ENCODE measurements at places on chromosomes 3 and 15.

GRCh38 chr15:100942656-100943425, 23.7 kb downstream of the LRRK1 start:
- no peak for DNase-seq

DNA sequence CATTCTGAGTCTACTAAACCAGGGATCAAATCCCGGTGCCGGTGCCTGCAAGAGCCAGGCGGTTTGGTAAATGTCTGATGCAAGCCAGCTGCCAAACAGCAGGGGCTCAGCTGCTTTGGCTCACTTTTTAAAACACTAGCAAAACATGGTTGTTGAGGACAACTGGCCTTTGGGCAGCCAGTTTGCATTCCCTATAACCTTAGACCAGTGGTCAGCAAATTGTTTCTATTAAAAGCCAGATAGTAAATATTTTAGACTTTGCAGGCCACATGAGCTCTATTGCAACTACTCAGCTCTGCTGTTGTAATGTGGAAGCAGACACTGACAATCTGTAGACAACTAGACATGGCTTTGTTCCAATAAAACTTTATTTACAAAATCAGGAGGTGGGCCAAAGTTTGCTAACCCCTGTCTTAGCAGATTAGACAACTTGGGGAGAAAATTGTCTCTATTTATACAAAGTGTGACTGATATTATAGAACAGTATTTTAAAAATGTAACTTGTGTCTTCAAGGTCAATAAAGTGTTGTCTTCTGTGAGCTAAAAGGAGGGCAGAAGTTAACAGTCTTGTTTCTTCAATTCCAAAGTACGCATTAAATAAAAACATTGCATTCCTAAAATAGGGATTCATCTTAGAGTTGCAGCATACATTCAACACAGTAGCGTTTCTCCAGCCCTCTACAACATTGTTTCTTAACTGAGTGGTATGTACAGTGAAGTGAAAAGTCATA, 67.6 kb downstream of the SSUH2 start:
- DNase-seq, result no peak

DNA sequence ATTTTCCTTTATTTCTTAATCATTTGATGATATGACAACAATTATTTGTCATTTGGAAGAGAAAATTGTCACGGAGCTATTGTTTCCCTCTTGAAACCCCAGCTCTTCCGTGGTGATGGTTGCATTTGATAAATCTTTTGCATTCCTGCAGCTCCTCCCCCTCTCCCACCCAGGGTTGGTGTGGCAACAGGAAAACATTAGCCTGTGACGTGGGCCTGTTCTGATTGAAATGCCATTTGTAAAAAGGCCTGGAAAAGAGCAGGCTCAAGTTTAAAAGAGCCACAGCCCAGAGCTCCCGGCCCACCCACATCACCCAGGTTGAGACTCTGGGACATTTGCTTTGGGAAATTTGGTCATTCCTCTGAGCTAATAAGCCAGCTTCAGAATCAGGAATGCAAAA, 282.5 kb downstream of the RPLP1 start:
- no peak for DNase-seq

DNA sequence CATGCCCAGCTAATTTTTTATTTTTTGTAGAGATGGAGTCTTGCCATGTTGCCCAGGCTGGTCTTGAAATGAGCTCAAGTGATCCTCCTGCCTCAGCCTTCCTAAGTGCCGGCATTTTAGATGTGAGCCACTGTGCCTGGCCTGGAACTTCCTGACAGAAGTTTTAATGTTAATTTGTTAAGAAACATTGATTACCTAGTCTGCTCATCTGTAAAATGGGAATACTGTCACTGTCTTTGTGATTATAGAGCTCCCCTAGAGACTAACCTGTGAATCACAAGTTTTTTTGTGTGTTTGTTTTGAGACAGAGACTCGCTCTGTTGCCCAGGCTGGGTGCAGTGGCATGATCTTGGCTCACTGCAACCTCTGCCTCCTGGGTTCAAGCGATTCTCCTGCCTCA, 4.3 kb upstream of the EIF3J start:
- DNase-seq, result no peak

GRCh38 chr3:32950516-32950915, 928 bp upstream of the CCR4 start:
- DNase-seq, result no peak

GRCh38 chr3:173745952-173746682, 348.6 kb downstream of the NLGN1 start:
- no peak for DNase-seq

- no peak for DNase-seq
These were observed 29.6 kb upstream of the BBX start for GRCh38 chr3:107493134-107493533.

- DNase-seq, result no peak
These were observed 29.8 kb downstream of the SLC22A14 start for GRCh38 chr3:38311941-38312340.

DNA sequence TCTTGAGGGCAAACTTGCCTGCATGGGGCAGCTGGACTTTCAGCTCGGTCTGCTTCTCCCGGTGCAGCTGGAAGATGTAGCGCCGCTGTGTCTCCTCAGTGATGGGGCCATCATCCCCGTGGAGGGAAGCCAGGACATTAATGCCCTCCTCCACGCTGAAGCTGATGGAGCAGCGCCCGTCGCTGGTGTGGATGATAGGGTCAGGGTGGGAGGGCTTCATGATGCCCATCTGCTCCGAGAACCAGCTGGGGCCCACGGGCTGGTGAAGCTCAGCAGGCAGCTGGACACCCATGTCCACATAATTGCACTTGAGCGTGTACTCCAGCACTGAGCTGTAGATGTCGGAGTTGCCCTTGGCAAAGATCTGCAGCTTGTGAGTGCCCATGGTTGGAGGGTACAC, 46.9 kb downstream of the KY start:
- no peak for DNase-seq

GRCh38 chr15:67403428-67404154, 117.3 kb upstream of the C15orf61 start:
- DNase-seq, result no peak

GRCh38 chr3:111781561-111782446, 77.3 kb upstream of the PHLDB2 start:
- no peak for DNase-seq

DNA sequence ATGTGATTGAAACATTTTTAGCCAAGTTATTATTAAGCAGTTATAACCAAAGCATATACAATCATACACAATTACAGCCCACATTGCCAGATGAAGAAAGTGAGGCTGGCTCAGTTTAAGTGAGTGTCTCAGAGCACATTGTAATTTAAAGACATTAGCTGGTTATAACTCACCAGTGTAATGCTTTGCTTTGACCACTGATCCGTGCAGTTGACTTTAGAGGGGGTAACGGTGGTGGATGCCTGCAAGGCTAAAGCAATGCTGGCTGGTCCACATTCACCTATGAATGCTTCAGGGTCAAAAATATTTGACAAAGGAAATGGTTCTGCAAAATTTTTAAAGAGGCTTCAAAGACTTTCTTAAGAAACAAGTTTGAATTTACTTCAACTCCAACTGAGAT, 1.2 kb downstream of the C3orf85 start:
- DNase-seq, result no peak

GRCh38 chr15:39925112-39925842, 5.2 kb upstream of the GPR176 start:
- no peak for DNase-seq

DNA sequence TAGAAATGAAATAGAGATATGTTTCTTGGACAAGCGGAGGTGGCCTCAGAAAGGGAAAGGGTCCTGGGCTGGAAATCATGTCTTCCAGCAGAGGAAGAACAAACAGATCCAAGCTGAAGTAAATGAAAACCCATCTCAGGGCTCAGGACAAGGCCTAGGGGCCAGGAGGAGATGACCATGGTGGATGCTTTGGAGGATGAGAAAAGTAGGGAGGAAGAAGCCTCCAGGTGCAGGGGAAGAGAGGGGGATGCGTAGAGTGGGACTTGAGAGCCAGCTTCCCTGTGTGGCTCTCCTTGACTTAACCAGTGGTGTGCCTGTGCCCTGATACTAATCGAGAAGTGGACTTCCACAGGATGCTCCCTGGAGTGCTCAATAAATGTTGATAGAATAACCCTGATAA, 203.2 kb downstream of the FAM43A start:
- no peak for DNase-seq

GRCh38 chr15:62639906-62640605, 402.5 kb upstream of the TPM1 start:
- DNase-seq, result no peak

DNA sequence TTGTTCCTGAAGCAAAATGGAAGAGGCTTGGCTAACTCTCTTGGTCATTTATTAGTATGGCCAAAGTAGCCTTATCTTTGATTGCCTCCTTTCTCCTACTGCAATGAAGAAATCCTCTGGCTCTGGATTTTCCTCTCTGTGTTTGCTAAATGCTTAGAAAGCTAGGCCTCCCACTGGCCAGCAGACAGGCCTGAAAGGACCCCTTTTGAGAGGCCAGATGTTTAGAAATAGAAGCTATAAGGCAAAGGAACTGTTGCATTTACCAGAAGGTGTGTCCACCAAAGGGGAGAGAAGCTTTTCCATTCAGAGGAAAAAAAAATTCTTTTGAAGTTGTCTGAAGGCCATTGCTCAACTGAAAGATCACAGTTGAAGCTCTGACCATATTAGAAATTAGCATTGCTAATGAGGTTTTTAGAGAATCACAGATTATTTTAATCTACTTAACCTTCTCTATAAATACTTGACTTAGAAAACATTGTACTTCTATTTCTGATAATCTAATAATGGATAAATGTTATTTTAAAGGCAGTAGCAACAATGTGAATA, 160.8 kb downstream of the SYNPR start:
- no peak for DNase-seq

DNA sequence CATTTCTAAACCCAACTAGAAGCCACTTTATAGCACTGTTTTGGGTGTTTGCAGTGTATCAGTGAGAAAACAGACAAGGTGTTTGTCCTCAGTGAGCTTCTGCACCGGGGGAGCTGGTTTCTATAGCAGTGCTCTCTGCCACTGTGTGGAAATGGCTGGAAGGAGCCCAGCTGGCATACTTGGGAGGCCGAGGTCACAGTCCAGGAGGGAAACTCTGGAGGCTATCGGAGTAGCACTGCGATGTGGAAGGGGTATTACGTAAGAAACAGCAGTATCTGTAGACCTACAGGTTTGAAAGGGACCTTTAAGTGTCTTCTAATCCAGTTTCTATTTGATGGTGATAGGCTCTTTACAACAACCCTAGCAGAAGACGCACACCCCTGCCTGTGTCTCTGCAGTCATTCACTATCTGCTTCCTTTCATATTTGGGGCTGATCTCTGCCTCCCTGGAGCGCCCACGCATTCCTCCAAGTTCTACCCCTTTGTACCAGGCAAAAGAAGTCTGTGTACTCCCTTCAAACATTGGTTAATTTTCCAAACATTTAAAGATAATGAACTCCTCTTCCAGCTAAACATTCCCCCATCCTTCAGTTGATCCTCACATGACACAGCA, 87.4 kb upstream of the ADAMTS17 start:
- no peak for DNase-seq

- DNase-seq, result no peak
These were observed 44.1 kb upstream of the PFN2 start for GRCh38 chr3:150014782-150015181.

GRCh38 chr3:55482496-55483195, 4.5 kb downstream of the WNT5A start:
- no peak for DNase-seq

- no peak for DNase-seq
These were observed 598.6 kb downstream of the FOXP1 start for GRCh38 chr3:70984776-70985482.

DNA sequence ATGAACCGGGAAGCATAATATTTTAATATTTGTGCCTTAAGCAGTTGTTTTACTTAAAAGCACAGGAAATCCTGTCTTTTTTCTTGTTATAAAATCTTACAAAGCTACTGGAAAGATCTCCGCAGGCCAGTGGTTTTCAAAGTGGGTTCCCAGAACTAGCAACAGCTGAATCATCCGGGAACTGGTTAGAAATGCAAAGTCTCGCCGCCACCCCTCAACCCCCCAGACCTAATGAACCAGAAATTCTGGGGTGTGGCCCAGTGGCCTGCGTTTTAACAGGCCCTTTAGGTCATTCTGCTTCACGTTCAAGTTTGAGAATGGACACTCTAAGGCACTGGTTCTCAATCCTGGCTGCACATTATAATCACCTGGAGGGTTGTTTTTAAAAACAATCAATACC, 74.7 kb downstream of the PDZRN3 start:
- no peak for DNase-seq

DNA sequence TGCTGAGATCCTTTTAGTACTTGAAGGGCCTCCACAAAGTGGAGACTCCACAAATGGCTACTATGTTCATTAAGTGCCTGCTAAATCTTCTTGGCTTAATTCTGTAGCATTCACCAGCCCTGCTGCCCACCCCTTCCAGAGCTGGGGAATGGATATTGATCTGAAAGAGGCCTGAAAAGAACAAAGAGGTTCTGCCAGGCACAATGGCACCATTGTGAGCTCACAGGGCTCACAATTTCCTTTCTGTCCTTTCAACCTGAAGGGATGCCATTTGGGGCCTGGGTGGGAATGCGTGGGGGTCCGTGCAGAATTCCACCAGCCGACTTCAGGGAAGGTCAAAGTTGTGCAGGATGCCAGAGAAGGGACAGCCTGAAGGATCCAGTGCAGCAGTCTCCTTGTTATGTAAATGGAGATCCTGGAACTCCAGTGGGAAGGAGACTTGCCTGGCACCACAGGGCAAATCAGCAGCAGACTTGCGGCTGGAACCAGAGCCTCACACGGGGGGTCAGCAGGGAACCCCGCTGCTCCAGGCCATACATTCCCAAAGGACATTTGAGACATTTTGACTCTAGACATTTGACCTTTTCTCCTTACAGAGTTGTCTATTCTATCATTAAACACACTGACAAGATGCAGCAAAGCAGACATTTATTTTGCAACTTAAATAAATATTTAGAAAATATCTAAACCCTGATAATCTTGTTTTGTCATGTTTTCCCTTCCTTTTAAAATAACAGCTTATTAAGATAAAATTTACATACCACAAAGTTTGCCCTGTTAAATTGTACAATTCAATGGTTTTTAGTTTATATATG, 21.5 kb upstream of the MORF4L1 start:
- no peak for DNase-seq

- no peak for DNase-seq
These were observed 2.0 kb downstream of the PRSS50 start for GRCh38 chr3:46715507-46716175.

DNA sequence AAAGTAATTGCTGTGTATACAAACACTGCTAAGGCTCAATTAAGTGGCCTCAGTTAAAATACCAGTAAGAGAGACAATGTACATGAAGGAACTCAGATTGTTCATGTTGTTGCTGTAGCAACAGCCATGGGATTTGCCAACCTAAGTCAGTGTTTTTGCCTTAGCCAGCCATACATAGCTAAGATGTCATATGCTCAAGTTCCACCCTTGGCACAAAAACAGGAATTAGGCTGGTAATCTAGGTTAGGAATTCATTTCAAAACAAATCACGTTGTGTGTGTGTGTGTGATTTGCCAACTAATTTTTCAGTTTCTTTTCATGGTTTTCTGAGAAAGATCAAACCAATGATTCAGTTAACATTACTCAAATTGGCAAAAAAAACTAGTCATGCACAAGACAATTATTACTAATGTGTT, 143.7 kb upstream of the KCNMB2 start:
- DNase-seq, result no peak

DNA sequence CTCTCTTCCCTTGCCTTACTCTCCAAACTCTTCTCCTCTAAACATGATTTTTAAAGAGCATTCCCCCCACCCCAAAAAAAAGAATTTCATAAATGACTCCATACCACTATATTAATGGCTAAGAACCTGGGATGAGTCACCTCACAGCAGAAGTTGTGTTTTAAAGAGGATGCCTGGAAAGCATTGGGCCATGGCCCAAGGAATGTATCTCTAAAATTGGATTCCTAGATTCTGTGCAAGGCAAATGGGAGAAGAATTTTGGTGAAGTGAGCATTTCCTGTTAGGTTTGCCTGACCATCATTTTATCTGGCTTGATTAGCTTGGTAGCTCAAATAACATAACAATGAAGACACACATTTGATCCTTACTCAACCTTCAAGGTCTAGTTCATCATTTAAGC, 251.4 kb downstream of the NR1D2 start:
- no peak for DNase-seq
